Aortic smooth muscle cell (primary cell): ENCODE measurements at places on chromosomes 13 and 19. TPM values are rescaled to one million over a fixed set of nuclear protein-coding genes. Genes with fewer than 3 reads are reported as not detected.

The PPAN gene
- 17.3 and 26.7 TPM in 2 replicates for total RNA-seq

The KANK3 gene
- 0.44 and 0.53 TPM in 2 replicates for total RNA-seq

The FAM83E gene
- total RNA-seq = 0.25 and 1.3 TPM in 2 replicates

The CYP4F11 gene
- total RNA-seq = 0.37 and 0.92 TPM in 2 replicates

The PSMD8 gene
- 296 and 303 TPM in 2 replicates for total RNA-seq

The B3GNT8 gene
- total RNA-seq = 0.26 and 2.0 TPM in 2 replicates

The GJA3 gene
- total RNA-seq = under 0.01 and 0.06 TPM in 2 replicates

The TUBB4A gene
- not detected in 2 replicates for total RNA-seq

The ACER1 gene
- total RNA-seq = not detected in 2 replicates

The GJB2 gene
- 0.06 TPM in 1 of 2 replicates, not detected in the other for total RNA-seq

The AMH gene
- 0.92 and 0.93 TPM in 2 replicates for total RNA-seq

The LRRC8E gene
- 5.5 and 6.9 TPM in 2 replicates for total RNA-seq

The NANOS3 gene
- not detected in 2 replicates for total RNA-seq

The LHB gene
- total RNA-seq = not detected in 2 replicates

The CPB2 gene
- not detected in 2 replicates for total RNA-seq

The KLK15 gene
- not detected in 2 replicates for total RNA-seq

The REEP6 gene
- 0.92 and 1.8 TPM in 2 replicates for total RNA-seq

The COL4A1 gene
- 295 and 311 TPM in 2 replicates for total RNA-seq

The DMKN gene
- 0.53 and 2.3 TPM in 2 replicates for total RNA-seq

The MAMSTR gene
- total RNA-seq = 0.50 and 0.53 TPM in 2 replicates

The ZNF345 gene
- 1.8 and 2.2 TPM in 2 replicates for total RNA-seq

The F2RL3 gene
- 0.12 and 0.13 TPM in 2 replicates for total RNA-seq

The DLEU7 gene
- total RNA-seq = not detected in 2 replicates

The APOC1 gene
- total RNA-seq = 0.56 and 0.79 TPM in 2 replicates

The FGF9 gene
- under 0.01 TPM in 1 of 2 replicates, not detected in the other for total RNA-seq
